ENCODE measurements at places on chromosomes 3 and 15. TPM values are rescaled to one million over a fixed set of nuclear protein-coding genes. Genes with fewer than 3 reads are reported as not detected.

The HSPBAP1 gene
- total RNA-seq = 22.1 TPM

DNA sequence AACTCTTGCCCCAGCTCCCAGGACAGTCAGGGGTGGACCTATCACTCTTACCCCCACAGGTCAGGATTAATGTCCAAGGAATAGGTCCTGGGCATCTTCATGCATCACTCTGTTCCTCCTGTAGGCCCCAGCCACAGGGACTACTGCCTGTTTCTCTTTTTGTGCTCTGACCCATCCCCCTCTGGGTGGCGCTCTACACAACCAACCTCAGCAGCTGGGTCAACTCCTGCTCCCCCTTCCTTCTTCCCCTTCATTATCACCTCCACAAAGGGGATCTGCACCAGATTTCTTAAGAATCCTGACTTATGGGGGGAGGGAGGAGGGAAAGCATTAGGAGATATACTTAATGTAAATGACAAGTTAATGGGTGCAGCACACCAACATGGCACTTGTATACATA is 12.2 kb upstream of the TRANK1 start:
- H3K27ac ChIP-seq = no peak overlapping the region
- no peak overlapping the region for H3K4me3 ChIP-seq
- H3K27me3 ChIP-seq = no peaks in the 10 kb centered on the region

GRCh38 chr3:119195911-119196310 is 22.5 kb downstream of the UPK1B start:
- no peak for DNase-seq
- no peaks in the 10 kb centered on the region for H3K36me3 ChIP-seq
- H3K4me1 ChIP-seq = no peaks in the 10 kb centered on the region

- no peaks in the 10 kb centered on the region for H3K4me1 ChIP-seq
- H3K27me3 ChIP-seq = no peaks in the 10 kb centered on the region
- no peak for DNase-seq
These were observed 537.2 kb upstream of the IL12A start for GRCh38 chr3:159451482-159451881.

- H3K4me3 ChIP-seq = no peak overlapping the region
- no peaks in the 10 kb centered on the region for H3K4me1 ChIP-seq
- H3K36me3 ChIP-seq = peaks cover 2% of the 10 kb centered on the region
- H3K27me3 ChIP-seq = no peaks in the 10 kb centered on the region
These were observed 9.3 kb upstream of the BCL2L10 start for GRCh38 chr15:52121896-52122295.

- DNase-seq = no peak
- H3K27ac ChIP-seq = peak overlapping the region; percentile 94
- H3K27me3 ChIP-seq = no peaks in the 10 kb centered on the region
- H3K4me3 ChIP-seq = peak overlapping the region; percentile 70
These were observed 67.1 kb upstream of the CHD2 start for GRCh38 chr15:92833106-92833433.

DNA sequence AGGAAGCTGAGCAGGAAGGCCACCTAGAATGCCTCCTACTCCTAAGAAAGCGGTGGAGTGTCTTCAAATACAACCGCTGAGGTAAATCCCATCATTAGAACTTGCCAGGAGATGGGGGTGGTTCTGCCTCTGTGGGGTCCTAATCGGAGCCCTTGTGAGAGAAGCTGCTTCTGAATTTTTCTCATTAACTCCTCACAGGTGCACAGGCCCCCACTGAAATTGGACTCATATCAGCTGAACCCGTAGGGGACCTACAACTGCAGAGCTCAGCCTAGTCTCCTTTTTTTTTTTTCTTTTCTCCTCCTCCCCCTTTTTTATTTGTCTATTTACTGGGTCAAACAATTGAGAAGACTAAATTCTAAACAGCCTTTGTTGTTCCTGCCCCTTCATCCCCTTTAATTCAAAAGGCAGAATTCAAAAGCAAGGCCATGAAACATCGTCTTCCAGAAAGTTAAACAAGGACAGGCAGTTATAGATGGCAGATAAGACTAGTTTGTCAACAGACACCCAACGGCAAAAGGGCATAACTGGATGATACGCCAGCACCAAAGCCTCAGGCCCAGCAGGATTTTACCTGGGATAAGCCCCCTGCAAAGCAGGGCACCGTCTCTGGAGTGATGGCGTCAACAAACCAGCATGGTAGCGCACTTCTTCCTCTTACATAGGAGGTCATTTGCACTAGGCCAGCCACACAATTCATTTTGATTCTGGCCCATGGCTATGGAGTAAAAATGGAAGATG is 213.7 kb upstream of the HES1 start:
- no peaks in the 10 kb centered on the region for H3K36me3 ChIP-seq
- H3K27ac ChIP-seq = no peak overlapping the region
